Mammary epithelial cell (primary cell): ENCODE measurements at places on chromosomes 5 and 9.
A peak's percentile ranks its signal among the peaks of the same experiment; 100 is the strongest.

GRCh38 chr9:77956555-77956954 is 75.1 kb downstream of the GNAQ start:
- DNase-seq: no peak

DNA sequence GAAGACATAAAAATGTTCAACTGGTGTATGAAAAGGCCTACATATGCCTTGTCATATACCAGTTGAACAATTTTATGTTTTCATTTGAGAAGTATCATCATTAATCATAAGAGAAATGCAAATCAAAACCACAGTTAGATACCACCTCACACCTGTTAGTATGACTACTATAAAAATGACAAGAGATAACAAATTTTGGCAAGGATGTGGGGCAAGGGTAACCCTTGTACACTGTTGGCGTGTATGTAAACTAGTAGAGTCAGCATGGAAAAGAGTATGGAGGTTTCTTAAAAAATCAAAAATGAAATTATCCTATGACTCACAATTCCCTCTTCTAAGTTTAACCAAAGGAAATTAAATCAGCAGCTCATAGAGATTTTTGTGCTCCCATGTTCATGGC is 250.4 kb upstream of the ST8SIA4 start:
- no peak for DNase-seq

DNA sequence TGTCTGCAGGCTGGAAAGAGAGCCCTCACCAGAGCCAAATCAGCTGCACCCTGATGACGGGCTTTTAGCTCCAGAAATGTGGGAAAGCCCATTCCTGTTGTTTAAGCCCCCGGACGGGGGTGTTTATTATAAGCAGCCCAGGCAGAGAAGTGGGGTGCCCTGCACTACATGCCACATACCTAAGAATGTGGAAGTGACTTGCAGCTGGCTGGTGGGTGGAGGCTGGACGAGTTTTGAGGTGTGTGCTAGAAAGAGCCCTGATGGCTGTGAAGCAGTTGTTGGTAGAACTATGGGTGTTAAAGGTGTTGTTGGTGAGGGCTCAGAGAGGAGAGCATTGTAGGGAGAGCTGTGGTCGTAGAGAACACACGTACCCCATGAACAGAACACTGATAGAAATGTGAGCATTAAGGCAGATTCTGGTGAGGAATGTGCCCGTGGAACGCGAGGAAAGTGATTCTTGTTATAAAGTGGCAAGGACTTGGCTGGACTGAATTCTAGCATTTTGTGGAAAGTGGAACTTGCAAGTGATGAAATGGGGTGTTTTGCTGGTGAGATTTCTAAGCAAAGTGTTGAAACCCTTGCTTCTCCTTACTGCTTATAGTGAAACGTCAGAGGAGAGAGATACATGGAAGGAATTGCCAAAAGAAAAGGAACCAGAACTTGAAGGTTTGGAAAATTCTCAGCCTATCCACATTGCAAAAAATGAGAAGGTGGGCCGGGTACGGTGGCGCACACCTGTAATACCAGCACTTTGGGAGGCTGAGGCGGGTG is 38.9 kb downstream of the AHRR start:
- no peak for DNase-seq

DNA sequence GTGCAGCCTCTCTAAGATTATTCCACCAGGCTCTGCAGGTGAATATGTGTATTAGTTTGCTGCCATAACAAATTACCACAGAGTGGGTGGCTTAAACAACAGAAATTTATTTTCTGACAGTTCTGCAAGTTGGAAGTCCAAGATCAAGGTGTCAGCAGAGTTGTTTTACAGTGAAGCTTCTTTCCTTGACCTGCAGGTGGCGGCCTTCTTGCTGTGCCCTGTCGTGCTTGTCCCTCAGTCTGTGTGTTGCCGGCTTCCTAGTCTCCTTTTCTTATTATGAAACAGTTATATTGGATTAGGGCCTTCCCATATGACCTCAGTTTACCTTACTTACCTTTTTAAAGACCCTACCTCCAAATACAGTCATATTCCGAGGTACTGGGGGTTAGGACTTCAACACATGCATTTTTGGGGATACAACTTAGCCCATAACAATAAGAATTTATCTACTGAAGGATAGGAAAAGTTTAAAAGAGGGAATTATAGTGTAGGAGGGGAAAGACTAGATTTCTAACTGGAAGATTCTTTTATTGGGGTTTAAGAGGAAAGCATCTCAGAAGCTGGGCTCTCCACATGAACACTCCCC is 97.4 kb downstream of the OSTF1 start:
- no peak for DNase-seq

- DNase-seq: no peak
These were observed 44.1 kb downstream of the MARCHF11 start for GRCh38 chr5:16135506-16135905.

DNA sequence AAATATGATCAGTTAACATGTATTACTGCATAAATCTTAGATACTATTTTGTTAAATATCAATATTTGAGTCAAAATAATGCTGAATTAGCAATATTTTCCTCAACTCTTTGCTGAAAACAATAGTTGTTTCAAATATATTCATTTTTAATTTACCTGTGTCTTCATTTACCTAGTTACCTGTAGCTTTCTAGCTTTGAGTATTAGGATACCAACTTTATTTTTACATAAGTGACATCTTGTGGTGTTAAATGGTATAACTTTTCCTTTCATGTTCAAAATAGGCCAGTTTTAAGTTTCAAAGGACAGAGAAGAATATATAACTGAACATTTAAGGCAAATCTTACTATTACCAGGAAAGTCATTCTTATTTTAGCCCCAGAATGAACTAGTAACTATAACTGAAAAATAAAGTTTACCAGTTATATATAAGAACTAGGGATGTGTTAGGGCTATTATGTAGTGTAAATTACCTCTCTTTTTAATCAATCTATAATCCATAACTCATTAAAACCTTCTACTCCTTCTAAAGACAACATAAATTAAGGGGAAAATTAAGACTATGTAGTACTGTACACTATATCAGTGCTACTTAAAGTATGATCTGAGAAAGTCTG is 25.3 kb downstream of the AP3B1 start:
- DNase-seq: no peak

DNA sequence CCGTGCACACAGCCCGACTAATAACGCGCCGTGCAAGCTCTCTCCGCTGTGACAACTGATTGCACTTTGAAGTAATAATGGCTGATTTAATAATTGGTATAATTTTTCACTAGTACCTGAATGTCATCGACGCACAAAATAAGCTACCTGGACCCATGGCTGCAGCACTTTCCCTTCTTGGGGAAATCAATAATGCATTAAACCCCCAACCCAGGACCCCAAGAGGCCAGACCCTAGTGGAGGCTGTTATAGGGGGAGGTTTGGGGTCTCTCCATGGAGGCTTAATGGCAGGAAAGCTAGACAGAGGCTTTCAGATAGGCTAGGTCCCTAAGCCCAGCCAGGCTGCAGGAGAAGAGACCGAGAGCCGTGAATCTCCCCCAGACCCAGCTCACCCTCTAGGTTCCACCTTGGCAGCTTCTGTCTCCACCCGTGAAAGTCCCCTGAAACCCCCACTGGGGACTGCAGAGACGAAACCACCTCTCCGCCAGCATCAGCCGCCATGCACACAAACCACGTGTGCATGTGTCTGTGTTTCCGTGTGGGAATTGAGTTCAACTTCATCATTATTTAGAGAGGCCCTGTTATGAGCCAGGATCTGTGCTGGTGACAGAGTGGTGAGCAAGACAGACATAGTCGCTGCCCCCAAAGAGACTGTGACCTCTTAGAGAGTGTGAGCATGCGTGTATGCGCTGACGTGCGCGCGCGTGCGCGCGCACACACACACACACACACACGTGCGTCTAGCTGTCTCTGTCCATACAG is 168.6 kb upstream of the MVB12B start:
- DNase-seq: no peak

DNA sequence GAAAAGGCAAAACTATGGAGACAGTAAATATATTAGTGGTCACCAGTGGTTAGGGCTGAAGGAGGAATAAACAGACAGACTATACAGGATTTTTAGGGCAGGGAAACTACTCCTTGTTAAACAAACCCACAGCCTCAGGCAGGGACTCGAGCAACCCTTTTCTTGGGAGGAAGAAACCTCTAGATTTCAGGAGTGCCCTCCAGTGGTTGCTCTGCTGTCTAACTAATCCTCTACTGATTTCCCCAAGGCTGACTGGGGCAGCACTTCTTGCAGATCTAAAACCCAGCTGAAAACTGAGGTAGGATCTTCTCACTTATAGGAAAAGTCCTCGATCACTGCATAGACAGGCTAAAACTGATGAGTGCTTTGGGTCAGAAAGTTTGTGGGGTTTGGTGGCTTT is 176.8 kb downstream of the ISOC1 start:
- DNase-seq: peak; percentile 5

DNA sequence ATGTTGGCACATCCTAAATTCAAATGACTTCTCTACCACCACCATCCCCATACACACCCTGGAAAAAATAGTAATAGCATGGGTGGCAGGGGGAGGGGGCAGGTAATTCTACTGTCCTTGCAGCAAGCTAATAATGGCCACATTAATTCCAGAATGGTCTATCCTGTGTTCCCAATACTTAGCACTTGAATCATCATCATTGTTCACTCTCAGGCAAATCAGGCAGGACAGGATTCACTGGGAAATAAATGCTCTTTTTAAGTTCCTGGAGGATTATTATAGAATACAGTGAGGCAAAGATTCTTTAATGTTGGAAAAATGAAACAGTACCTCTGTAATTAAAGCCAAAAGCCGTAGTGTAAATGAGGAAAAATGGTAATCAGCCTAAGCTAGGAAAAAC is 254.5 kb downstream of the ARRDC3 start:
- no peak for DNase-seq

GRCh38 chr9:116646661-116647514 is 40.2 kb upstream of the TRIM32 start:
- DNase-seq: peak; percentile 28

DNA sequence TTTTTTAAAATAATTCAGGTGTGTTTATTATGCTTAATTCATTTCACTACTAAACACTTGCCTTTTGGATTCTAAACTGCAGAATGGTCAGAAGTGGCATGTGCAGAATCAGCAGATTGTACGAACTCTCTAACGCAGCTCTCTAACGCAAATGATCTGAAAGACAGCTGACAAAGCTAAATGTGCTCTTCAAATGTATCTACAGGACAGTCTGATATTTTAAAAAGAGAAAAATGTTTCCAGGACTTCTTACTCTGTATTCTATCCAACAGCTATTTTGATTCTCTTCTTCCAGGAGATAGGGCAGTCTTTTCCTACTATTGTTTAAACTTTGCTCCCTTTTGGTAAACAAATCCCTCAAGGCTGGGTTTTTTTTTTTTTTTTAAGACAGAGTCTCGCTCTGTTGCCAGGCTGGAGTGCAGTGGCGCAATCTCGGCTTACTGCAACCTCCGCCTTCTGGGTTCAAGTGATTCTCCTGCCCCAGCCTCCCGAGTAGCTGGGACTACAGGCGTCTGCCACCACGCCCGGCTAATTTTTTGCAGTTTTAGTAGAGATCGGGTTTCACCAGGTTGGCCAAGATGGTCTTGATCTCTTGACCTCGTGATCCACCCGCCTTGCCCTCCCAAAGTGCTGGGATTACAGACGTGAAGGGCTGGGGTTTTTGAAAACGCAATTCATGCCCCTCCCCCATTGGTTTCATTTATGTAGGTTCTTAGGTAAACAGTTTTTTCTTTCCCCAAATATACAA is 1.2 kb downstream of the NMRK1 start:
- no peak for DNase-seq

- no peak for DNase-seq
These were observed 159.2 kb upstream of the SLC24A2 start for GRCh38 chr9:19947996-19948395.

- no peak for DNase-seq
These were observed 199.0 kb upstream of the MVB12B start for GRCh38 chr9:126127591-126127990.

- no peak for DNase-seq
These were observed 24.0 kb downstream of the ZDHHC11B start for GRCh38 chr5:760363-761058.

DNA sequence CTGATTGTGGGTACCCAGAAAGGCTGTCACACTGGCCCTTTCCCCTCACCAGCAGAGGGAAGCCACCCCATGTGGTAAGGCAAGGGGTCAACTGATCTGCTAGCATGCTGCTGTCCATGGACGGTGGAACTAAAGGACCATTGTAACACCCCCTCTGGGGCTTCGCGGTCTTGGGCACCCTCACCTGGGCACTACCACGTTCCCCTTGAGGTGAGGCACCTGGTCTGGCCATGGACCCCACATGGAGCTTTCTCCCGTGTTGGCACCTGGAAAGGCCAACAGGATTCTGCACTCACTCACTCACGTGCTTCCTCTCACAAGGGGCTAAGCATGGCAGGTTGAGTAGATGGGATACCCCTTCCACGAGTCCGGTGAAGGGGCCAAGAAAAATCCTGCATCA is 72.0 kb upstream of the RFX3 start:
- DNase-seq: no peak

DNA sequence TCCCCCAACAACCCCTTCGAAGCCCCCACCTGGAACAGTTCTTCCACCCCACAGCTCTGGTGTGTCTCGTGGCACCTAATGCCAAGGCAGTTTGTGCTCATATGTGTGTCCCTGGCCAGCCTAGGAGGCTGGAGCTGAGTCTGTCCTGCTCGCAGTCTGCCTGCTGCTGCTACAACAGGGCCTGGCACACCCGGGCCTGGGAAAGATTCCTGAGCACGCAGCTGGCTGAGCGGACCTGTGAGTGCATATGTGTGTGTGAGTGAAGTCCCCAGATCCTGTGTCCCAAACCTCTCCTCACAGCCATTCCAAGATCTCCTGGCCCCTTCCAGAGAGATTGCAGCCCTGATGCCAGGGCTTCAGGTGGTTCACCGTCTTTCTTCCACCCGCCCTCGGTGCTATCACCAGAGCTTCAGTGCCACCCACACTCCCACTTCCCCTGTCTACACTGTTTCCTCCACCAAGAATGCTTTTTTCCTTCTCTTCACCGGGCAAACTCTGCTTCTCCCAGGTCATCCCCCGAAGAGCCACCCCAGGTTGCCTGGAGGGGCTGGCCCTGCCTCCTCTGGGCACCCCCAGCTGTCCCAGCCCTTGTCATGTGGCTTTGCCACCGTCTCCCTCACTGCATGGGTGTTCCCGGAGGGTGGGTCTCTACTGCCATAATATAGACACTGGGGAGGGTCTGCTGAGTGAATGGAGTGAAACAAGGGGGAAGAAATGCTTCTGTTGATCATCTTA is 28.4 kb downstream of the LMX1B start:
- no peak for DNase-seq

DNA sequence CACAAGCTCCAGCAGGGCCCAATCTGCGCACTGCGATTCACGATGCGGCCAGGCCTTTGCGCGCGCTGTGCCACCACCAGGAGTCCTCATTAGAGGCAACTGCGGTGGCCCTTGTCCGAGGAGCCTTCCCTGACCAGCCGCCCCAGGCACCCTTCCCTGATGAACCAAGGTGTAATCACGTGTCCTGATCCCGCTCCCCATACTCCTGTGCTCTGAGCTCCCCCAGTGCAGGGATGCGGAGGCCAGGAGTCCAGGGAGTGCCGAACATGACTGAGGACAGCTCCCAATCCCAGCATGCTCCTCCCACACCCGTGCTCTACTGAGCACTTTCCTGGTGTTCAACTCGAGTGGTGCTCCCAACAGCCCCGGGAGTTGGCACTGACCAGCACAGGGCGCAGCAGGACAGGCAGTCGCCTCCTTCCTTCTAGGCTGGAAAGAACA is 134.8 kb downstream of the ZNF354C start:
- DNase-seq: no peak
